ENCODE measurements at places on chromosomes 6 and 20.

GRCh38 chr20:45503403-45503802 lies 12.0 kb downstream of the SPINT3 start:
- DNase-seq = no peak

GRCh38 chr6:105432797-105433196 lies 29.9 kb upstream of the PREP start:
- no peak for DNase-seq

- DNase-seq = no peak
These were observed 245.3 kb downstream of the OGFRL1 start for GRCh38 chr6:71533939-71534379.

DNA sequence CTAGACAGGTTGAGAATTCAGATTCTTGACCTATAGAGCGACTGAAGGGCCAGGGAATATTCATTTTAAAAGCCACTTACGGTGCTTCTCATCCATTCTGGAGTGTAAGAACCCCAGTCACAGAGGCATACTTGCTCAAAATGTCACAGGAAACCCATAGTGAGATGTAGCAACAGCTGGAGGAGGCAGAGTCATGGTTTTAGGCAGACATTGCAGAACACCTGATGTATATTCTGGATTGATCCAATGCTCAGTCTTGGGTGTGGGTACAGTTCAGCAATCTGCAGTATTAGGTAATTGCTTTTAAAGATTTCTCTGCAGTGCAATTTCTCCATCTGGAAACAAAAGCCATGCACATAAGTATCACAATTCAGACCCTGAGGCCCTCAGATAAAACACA lies 137.4 kb upstream of the SLC22A23 start:
- DNase-seq = no peak

DNA sequence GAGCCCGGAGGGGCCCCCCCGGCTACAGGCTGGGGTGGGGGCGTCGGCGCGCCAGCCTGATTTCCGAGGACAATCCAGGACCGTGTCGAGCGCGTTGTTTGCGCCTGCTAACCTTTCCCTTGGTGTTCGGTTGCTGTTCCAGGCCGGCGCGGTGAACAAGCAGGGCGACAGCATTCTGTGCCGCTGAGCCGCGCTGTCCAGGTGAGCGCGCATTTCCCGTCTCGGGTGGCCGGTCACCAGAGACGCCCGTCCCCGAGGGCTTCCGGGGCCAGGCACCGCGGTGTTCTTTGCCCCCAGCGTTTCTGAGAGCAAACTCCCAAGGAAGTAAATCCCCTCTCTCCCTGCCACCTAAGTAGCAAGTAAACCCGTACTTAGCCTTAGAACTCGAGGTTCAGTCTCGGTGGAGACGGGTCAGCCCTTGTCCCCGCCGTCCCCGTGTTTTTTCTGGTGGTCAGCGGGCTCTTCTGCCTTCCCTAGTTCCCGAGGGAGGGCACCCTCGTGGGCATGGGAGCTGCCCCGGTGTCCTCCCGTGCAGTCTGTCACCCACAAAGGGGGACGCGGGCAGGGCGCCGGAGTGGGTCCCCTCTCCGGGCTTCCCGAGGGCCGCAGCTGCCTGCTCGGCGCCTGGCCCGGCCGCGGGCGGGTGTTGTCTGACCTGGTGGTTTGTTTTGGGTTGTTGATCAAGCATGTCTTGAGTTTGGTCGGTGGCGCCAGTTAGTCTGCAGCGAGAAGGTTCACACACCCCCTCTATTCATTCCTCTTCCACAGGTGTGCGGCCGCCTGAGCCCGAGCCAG lies 1.5 kb downstream of the ID4 start:
- peak; percentile 90 for DNase-seq

DNA sequence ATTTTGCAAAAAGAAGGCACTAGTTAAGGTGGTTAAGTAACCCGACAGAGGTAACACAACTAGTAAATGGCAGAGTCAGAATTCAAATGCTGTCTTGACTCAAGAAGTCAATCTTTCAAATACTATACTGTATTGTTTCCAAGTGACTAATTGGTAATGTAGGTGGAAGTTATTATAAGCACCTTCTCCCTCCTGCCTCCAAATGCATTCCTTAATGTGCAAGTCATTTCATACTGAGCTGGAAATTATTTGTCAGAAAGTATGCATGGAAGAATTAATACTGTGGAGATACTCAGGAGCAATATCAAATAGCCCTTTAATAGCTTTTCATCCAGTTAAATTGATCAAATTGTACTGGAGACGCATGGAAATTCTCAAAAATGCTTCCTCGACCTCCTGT lies 579.1 kb downstream of the DOK5 start:
- DNase-seq = no peak

DNA sequence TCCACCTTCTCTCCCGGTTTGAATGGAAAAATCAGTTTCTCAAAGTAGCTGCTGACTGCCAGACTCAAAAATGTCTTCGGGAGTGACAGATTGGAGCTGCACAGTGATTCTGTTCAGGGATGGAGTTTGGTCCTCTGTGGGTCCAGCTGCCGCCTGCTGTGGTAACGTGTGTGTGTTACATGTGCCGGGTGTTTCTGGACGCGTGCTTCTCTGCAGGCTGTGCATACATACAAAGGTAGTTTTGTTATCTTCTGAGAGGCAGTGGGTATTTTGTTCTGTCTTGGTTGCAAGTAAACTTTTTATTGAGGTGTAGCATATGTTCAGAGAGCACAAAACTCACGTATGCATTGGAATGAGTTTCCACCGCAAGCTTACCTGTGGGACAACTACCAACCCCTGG lies 41.3 kb upstream of the NAA20 start:
- DNase-seq = no peak

DNA sequence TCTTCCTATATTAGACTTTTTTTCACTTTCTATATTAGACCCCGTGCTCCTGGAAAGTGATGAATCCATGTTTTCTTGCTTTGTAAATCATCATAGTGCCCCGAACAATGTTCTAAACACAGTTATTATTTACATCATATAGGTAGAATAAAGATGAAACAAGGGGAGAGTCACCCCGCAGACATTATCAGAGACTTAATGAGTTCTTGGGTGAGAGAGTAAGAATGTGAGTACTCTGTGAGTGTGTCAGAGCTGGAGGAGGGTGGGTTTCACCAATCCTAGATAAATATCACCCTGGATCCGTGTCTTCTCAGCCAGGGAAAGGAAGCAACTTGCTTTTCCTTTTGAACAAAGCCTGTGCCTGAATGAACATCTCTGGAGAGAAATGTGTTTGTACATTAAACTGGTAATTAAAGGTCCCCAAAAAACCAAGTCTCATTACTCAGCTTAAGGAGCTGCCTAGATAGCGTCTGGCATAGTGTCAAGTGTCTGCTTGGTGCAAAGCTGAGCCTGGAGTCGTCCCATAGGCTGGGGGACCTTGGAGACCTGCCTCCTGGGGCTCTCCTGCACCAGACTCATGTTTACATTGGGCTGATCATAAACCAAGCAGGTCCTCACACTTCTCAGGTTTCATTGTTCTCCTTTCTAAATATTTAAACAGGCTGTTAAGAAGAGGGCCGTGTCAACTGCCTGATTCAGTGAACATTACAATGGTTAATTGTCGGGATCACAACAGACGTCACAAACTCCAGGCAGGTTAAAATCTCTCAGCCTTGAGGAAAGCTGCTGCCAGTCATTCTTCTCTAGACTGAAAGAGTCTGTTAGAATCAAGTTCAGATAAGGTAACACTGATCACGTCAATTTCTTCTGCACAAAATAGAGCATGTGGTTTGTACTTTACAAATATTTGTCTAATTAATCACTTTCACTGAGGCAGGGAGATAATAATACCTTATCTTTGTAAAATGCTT lies 179.7 kb upstream of the MYLIP start:
- peak; percentile 63 for DNase-seq

DNA sequence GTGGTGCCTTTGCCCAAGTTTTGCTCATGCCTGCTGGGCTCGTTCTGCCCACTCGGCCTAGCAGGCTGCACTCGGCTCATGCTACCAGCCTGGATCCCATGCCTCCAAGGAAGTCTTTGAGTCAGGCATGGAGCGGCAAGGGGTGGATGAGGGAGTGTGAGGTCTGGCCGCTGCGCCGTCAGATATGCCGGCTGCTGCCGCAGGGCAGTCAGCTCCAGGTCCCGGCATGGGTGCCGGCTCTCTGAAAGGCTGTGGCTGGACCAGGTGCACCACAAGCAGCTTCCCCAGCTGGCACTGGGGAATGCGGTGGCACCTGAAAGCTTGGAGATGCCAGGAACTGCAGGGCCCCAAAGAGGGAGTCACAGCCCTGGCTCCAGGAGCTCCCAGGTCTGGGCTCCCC lies 75.5 kb downstream of the GPR63 start:
- no peak for DNase-seq

DNA sequence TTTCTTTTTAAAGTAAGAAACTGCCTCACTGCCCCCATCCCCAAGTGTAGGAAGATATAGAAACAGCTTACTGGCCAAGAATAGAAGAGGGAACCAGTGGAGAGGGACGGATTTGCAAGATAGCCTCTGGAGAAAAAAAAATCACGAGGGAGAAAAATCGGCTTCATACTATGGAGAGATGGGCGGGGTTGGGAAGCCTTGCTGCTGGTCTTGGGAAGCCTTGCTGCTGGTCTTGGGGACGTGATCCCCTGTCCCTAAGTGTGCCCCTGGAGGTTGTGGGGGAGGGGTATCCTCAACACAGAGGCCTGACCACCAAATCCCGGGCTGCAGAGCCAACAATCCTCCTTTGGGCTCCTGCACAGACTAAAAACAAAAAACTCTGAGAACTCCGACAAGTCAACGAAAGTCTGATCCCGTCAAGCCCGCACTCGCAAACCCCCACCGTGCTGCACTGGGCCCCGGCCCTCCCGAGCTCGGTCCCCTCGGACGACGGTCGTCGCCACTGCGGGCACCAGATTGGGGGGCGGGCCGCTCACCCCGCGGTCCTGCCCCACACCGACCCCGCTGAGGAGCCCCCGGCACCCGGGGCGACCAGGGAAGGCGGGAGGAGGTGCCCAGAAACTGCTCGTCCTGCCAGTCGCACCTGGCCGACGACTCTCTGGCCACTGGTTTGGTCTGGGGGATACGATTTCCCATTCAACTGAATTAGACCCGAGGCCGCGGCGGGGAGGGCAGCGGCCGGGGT lies 750 bp downstream of the MAP7 start:
- DNase-seq = peak; percentile 69

DNA sequence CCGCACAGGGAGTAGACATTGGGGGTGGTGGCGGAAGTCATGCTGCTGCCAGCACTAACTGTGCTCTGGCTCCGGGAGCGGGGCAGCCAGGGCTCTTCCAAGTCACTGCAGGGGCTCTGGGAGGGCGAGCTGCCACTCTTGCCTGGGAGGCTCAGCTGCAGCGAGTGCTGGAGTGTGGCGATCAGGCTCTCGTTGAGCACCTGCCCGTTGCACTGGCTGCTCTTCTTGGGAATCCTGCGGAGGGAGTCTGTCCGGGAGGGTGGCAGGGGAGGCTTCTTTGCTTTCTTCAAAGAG lies 28.0 kb downstream of the HEBP2 start:
- no peak for DNase-seq

- DNase-seq = no peak
These were observed 13.3 kb upstream of the ITPR3 start for GRCh38 chr6:33607784-33608161.

GRCh38 chr6:100322886-100323285 lies 141.8 kb downstream of the SIM1 start:
- no peak for DNase-seq

- DNase-seq = no peak
These were observed 72.0 kb downstream of the DST start for GRCh38 chr6:56570413-56571359.

DNA sequence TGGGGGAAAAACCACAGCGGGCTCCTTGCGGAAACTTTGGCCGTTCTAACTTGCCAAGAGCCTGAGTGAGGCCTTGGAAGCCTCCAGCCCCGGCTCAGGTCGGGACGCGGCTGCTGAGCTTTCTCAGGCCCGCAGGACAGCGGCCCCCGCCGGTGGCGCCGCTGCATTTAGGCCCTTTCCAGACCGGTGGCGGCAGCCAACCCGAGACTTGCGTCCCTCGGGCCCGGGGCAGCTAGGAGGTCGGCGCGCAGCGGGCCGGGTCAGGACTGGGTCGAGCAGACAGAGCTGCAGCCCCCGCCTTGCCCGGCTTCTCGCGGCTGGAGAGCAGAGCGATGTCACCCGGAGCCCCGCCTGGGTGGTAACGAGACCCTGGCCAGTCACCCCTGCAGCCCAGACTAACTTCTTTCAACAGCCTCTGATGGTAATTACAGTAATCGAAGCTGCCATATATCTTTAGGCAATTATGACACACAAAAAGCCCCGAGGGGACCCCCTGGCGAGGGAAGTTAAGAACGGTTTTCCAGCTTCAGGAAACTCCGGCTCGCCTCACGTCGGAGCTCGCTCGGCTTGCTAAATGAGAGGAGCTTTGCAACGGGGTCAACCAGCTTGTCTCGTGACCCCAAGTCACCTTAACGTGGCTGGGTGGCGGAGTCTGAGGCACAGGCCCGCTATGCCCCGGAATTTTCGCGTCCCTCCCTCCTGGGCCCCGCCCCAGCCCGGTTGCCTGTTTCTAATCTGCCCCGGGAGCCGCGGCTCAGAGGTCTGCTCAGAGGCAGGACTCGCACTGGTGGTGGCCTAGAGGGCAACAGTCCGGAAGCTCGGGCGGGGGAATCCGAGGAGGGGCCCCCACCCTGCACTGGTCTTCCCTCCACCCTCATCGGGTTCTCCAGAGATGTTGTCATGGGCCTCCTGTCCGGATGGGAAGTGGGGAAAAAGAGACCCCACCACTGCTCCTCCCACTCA lies 3.0 kb downstream of the NR2E1 start:
- DNase-seq = peak; percentile 71

DNA sequence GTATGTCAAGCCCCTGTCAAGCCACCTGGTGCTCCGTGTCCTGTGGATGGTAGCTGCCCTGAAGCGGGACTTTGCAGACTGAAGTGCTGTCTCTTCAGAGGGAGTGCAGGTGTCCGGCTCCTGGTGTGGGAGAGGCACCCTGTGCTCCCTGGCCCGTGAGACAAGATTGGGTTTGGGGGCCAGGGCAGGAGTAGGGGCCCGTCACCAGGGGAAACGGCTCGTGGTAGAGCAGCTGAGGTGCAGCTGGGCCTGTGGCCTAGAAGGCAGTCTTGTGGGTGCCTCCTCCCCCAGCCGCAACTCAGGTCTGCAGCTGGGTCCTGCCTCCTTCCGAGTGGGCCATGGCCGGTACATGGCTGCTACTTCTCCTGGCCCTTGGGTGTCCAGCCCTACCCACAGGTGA lies at the start of gene PTCRA:
PTCRA (plus strand) TSS at position 322 of the 400 bp plus-strand sequence; CDS start at position 339, 17 bp downstream.
- no peak for DNase-seq

DNA sequence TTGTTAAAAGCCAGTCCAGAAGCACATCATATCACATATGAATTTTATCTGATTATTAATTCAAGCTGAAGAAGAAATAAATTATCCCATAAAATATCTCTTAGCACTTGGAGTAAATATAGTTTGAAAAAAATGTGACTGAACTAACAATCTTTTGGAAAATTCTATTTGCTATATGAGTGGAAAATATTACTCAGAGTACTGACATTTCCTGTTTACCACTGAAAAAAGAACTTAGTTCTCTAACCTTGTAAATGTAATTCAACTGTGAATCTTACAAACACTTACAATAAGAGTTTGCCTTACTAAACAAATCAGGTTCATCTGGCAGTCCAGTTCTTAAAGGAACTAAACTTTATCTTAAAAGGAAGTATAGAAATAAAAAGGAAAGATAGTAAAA lies 44.2 kb downstream of the MOXD1 start:
- no peak for DNase-seq

DNA sequence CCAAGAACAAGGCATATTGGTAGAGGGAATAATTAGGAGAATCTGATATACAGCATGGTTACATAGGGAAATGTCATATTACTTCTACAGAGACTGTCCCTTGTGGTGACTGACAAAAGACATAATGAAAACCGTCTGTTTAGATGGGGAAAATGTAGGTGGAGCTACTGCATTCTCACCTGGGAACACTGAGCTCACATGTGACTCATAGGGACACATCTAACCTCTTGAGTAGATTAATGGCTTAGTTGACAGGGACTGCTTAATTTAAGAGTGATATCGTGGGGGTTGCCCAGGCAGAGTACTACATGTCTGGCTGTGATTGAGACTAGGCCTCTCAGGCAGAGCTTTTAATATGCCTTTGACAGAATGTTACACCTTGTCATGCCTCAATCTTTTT lies 235.3 kb upstream of the ZFP64 start:
- no peak for DNase-seq

Measured in upper lobe of right lung (tissue), 1 donor.